ENCODE measurements at places on chromosomes 5 and 9.
A peak's percentile ranks its signal among the peaks of the same experiment; 100 is the strongest.

- no peak for DNase-seq
Measured at GRCh38 chr5:166926138-166926537, 1365.3 kb upstream of the WWC1 start.

GRCh38 chr5:149628221-149628620 is 46.9 kb downstream of the ARHGEF37 start:
- DNase-seq = no peak

DNA sequence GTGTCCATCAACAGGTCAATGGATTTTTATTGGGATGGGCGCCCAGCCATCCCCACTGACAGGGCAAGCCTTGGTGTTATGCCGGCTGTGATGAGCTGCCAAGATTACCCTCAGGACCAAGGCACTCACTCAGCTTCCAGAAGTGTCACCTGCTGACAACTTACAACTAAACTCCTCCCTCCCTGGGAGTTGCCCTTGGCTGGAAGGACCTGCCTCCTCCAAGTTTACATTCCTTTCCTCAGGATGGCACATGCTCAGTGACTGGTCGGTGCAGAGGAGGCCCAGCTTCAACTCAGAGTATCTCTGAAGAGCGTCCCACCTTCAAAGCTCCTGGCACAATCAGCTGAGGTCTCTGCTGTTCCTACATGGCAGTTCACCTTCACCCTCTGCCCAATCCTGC is 52.5 kb upstream of the ZBTB43 start:
- no peak for DNase-seq

- peak; percentile 29 for DNase-seq
Measured at GRCh38 chr5:9820691-9821449, 190.7 kb upstream of the TAS2R1 start.

- DNase-seq = peak; percentile 58
Measured at GRCh38 chr5:67038817-67039603, 157.6 kb downstream of the CD180 start.

DNA sequence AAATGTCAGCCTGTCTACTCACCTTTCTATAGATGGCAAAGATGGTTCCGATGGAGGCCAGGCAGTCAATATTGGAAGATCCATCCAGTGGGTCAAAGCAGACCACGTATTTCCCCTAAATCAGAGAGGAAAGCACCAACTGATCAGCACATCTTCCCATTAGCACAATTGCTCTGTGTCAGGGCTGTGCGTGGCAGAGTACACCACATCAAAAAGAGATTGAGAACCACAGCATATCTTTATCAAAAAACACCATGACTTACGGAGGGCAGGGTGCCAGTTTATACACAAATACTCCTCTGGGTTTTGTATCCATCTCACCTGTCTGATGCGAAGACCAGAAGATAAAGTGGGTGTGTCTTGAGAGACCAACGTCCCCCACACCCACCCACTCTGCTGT is 9.1 kb downstream of the FBP2 start:
- DNase-seq = no peak

DNA sequence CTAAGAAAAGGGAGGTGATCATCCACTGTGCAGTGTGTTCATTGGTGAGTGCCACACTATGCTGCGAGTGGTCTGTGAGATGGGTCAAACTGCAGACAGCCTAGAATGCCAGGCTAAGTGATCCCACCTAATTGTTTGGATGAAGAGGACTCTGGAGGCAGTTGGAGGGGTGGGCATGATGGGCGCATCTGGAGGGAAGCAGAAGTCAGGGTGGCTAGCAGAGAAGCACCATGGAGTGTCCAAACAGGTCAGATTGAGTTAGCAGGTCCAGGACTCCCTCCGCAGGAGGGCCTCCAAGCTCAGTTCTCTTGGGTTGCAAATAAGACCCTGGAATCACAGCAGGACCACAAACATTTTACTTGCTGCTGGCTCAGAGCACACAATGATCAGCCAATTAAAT is 19.9 kb upstream of the ANGPTL2 start:
- no peak for DNase-seq

GRCh38 chr9:18448101-18448500 is 25.9 kb upstream of the ADAMTSL1 start:
- DNase-seq = no peak

GRCh38 chr5:59157068-59157467 is 574.2 kb downstream of the RAB3C start:
- DNase-seq = no peak

GRCh38 chr5:174556756-174557155 is 167.6 kb upstream of the MSX2 start:
- peak; percentile 17 for DNase-seq

DNA sequence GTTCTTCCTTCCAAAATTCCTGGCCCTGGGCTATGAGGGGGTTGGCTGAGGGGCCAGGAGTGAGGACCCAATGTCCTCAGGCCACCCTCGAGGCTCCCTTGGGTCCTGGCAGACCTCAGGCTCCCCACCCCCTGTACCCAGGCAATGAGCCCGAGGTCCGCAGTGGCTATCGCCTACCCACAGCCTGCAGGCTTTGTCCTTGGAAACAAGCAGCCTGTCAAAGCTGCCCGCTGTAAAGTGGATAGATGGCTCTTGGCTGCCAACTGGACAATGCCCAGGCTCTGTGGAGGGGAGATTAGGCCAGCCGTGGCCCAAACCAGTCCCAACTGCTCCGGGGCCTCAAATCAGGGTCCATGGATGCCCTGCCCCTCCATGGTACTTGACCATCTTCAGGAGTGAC is 2.2 kb upstream of the ADGRD2 start:
- DNase-seq = no peak

- no peak for DNase-seq
Measured at GRCh38 chr9:136688274-136689107, 1.2 kb upstream of the AGPAT2 start.
